ENCODE measurements at places on chromosomes 2 and 18.

- DNase-seq: no peak
Measured at GRCh38 chr2:200703127-200703925, 108.4 kb upstream of the BZW1 start.

DNA sequence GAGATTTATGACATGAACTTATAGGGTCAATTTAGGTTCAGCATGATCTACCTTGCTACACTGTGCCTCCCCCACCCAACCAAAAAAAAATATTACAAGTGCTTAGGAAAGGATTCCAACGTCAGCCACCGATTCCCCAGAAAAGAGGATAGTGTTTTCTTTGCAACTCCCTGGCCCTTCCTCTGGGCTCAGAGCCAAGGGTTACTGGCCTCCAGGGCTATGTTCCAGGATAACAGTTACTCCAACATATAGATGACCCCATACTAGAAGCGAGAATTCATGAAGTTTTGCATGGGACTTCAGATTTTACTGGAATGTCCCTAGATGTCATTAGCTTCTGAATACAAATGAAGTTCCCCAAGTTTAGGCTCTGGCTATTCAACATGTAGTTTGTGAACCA is 172.1 kb downstream of the UPP2 start:
- no peak for DNase-seq

DNA sequence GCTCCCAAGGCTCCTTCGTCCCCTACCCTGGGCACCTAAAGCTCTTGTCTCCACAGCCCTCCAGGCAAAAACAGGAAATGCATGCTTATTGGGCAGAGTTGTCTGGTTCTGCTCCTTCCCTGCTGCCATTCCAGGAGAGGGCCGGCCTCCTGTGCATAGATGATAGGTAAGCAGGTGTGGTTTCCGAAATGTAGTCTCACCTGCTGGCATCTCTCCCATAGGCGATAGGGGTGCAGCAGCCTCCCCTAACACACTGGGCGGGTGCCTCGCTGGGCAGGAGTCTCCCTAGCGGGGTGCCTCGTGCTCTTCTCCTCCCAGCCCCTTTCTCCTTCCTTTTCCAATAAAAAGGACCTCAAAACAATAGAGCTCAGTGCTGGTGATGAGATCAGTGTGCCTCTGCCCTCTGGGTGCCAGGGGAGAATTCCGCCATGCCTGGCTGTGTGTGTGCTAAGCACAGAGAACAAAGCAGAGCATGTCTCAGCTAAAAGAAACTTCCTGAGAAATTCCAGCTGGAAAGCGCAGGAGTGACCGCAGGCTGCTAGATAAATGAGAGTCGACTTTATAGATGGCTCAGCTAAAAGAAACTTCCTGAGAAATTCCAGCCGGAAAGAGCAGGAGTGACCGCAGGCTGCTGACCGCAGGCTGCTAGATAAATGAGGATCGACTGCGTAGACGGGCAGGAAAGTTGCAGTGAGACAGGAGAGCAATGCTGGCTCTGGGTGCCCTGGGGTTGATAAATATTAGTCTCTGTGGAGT is 11.3 kb upstream of the PXDN start:
- no peak for DNase-seq

DNA sequence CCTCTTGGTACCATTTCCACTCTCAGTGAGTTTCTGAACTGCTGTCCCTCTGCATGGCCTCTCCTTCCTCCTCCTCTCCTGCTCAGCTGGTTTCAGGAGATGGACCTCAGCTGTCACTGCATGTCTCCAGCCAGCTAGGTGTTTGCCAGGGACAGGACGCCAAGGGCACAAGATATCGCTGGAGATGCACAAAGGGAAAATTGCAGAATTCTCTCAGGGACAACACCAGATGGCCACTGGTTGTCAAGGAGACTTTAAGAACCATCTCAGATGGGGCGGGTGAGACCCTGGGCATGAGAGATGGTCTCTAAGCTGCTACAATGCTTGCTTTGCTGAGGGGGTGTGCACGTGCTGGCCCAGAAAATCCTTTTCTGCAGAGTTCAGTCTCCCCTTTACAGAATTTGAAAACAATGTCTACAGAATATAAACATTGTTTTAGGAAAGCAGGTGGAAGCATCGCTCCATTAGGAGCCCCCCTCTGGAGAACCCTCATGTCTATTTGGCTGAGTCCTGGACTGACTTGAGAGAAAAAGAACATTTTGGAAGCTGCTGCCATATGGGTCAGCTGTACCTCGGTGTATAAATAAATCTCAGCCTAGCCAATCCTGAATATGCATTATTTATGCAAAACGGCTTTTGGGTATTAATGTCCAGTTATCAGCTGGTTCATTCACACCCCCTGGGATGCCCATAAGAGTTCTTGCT is 57.8 kb upstream of the SPP2 start:
- DNase-seq: no peak

GRCh38 chr2:148221166-148221565 is 200.3 kb downstream of the MBD5 start:
- DNase-seq: no peak

- DNase-seq: no peak
Measured at GRCh38 chr2:136057023-136057801, 60.7 kb downstream of the CXCR4 start.

DNA sequence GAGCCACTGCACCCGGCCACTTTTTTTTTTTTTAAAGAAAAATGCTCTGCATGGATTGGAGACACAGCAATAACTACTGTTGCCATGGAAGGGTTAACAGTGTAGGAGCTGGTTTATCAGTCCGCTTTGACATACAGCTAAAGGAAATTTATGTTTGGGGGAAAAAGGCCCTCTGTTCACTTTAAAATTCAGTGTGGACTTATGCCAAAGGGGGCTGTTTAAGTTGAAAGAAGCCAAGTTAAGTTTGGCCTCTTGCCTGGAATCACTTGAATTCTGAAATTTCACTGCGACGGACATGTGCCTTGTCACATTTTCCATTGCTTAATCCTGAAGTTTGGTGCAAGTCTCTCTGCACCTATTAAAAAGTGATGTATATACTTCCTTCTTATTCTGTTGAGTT is 3.1 kb downstream of the KCNE4 start:
- DNase-seq: no peak

DNA sequence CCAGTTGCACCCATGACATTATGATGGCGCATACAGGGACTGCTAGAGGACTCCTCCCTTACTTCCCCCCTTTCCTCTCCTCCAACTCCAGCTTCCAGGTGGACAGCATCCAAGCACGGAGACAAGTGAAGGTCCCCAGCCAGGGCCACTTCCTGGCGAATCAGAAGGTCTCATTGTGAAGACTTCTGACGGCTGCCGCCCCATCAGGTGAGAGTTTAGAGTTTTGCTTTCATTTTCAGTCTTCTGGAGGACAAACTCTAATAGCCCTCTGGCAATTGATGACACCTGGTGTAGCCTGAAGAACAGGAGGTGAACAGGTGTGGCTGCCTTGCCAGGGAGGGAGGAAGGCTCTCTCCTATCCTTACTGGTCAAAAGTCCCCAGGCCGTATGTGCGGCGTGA is 77.3 kb upstream of the KCNH7 start:
- no peak for DNase-seq

DNA sequence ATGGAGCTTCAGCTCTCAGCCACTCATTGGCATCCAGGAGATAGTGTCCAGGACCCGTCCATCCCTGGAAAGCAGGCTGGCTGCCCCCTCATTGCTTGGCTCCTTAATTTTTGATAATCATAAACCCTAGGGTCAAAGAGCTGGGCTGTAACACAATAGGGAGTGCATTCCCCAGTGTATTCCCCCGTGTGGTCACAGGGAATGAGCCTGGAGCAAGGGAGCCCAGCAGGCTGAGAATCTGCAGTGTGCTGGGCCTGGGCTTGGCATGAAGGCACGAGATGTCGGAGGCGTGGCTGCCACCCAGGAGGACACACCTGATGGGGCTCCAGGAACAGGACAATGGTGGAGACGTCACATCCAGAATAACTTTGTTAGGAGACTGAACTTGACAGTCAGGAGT is 18.7 kb downstream of the TPRKB start:
- DNase-seq: no peak

- DNase-seq: no peak
Measured at GRCh38 chr2:132859590-132859989, 189.6 kb upstream of the LYPD1 start.

GRCh38 chr2:145404690-145405089 is 884.8 kb upstream of the ZEB2 start:
- DNase-seq: no peak

GRCh38 chr2:144785253-144785652 is 265.3 kb upstream of the ZEB2 start:
- DNase-seq: no peak

DNA sequence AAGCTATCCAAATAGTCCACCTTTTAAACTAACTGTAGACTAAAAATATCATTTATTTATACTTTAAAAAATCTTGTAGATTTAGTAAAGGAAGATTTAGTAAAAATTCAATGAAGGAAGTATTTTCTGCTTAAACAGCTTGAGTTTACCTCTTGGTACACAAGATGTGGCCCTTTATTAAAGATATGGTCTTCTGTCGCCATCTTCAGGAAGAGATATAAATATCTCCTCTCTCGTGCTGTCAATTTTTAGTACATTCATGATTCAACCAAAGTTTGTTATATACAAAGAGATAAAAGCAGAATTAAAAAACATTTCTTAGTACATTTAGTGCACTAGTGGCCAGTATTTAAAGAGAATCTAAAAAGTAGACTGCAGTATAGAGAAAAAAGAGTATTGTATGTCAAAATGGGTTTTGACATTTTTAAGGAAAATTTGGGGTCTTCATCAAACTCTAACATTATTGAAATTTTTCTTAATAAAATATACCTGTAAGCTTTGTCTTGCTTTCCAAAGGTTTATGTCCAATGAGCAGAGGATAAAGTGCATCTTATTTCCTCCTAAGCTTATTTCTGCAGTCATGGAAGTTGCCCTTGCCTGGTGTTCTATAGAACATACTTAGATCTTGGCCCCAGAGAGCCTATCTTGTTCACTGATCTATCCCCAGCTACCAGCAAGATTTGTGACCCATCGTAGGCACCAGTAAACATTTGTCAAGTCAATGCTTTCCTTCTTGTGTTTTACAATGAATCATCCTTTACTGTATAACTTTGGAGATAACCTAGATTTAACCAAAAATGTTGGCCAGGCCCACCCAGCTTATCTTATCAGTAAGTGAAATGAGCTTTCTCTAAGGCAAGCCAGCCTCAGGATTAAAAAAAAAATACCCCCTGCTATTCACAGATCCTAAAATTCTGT is 18.5 kb upstream of the EML6 start:
- DNase-seq: no peak

DNA sequence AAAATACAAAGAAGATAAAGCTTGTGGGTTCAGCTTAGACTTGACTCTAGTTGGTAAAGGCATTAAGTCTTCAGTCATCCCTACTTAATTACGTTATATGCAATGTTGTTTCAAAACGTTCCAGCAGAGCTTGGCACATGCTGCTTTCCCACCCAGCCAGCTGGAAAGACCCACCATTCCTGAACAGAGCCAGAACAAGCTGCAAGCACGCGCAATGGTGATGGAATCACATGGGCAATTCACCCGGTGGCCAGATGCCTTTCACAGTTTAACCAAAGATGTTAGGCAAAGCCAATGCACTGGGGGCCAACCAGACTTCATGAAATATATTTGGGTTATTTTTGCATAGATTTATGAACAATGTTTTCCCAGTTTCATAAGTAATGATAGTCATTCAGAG is 123.4 kb upstream of the CDH20 start:
- no peak for DNase-seq

- DNase-seq: no peak
Measured at GRCh38 chr18:53629337-53629736, 595.1 kb downstream of the MBD2 start.

- DNase-seq: no peak
Measured at GRCh38 chr2:82790206-82791021, 1668.7 kb downstream of the SUCLG1 start.

- DNase-seq: no peak
Measured at GRCh38 chr2:226905718-226906117, 69.9 kb downstream of the RHBDD1 start.

DNA sequence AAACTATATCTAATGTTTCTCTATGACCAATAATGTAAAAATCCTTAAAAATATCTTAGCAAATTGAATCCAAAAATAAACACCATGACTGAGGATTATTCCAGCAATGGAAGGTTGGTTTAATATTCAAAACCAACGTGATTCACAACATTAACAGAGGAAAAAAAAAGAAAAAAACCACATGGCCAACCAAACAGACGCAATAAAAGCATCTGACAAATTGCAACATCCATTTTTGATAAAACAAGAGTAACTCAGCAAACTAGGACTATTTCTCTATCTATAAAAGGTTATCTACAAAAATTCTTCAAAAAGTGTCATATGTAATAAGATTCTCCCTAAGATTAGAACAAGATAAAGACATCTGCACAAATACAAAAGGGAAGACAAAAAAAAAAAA is 28.9 kb downstream of the PPP3R1 start:
- DNase-seq: no peak

DNA sequence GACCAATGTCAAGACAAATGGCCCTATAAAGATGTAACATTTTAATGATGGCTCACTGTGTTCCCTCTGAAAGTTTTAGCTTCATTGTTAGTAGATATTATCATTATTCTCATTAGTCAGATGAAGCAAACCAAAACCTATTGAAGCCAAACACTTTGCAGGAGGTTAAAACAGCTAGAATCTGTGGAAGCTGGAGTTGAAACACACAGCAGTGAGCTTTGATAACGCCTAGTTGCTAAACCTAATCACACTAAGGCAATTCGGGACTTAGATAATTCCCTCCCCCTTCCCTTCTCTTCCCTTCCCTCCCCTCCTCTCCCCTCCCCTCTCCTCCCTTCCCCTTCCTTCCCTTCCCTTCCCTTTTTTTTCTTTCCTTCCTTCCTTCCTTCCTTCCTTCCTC is 165.7 kb downstream of the TRIB2 start:
- no peak for DNase-seq

DNA sequence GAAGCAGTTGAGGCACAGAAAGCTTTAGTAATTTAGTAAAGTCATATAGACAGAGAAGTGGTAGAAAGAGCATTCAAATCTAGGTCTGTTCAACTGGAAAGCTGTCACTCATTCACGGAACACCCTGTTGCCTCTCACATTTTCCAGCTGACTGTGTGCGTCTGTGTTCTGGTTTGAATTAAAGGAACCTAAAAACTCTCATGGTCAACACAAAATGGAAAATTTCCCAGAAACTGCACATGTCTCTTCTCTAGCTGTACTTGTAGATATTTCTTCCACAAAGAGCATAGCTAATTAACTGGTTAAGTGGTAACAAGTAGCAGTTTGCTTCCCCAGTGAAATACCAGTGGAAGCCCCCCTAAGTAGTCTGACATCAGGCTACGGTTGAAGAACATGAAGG is 390.8 kb downstream of the TGIF1 start:
- DNase-seq: no peak

DNA sequence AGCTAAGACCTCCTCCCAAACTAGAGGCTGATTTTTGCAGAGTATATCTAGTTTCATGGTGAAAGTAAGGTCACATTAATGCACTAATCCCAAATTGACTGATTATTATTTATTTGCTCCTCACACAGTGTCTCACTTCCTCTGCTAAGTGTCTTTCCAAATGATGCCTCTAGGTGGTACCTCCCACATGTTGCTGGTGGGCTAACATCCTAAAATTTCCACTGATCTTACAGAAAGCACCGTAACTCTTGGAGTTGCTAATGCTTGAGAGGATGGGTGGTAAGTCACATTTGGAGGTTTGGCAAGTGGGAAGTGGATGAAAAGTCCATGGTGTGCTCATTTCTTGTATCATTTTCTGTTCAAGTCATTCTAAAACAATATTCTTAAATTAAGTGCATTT is 428.7 kb upstream of the GYPC start:
- DNase-seq: no peak

GRCh38 chr2:24010477-24011249 is 778 bp downstream of the MFSD2B start:
- DNase-seq: no peak

GRCh38 chr2:148103946-148104345 is 83.1 kb downstream of the MBD5 start:
- DNase-seq: no peak

Data from NK-92 treated with Interleukin-12 subunit alpha and Interleukin-12 subunit beta, amount 100 ng/mL, for 24 hours (cell line).